Heart right ventricle (tissue), 16 donors: ENCODE measurements at places on chromosomes 7 and 10. TPM values are rescaled to one million over a fixed set of nuclear protein-coding genes. Genes with fewer than 3 reads are reported as not detected.

DNA sequence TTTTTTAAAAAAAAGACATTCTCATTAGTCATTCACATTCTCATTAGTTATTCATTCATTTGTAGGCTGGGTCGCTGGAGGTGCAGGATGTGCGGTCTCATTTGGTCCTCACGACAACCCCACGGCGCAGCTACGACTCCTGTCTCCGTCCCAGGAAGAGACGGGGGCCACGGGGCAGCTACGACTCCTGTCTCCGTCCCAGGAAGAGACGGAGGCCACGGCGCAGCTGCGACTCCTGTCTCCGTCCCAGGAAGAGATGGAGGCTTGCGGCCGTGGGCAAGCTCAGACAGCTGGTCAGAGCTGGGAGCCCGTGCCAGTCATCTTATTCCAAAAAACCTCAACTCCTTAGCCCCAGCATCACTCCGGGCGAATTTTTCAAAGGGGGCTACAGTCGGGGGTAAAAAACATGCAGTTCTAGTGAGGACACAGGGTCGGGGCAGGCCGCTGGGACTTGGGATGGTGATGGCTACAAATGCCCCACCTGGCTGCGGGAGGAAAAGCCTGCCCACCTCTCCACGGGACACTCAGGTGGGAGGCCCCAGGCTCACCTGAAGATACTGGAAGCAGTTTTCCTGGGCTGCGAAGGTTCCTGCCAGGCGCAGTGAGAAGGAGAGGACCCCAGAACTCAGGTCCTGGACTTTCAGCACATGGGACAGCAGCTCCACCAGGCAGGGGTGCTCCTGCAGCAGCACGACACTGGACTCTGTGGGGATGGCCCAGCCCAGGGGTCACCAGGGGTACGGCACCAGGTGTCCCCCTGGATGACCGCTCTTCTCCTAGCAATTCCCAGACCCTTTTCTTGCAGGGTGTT lies 8.3 kb downstream of the BRAT1 start:
- DNase-seq, result no peak

GRCh38 chr10:29636178-29636577 lies 1.4 kb upstream of the SVIL start:
- no peak for DNase-seq

- DNase-seq, result no peak
Observed at GRCh38 chr7:18357691-18358090, 137.9 kb upstream of the HDAC9 start.

DNA sequence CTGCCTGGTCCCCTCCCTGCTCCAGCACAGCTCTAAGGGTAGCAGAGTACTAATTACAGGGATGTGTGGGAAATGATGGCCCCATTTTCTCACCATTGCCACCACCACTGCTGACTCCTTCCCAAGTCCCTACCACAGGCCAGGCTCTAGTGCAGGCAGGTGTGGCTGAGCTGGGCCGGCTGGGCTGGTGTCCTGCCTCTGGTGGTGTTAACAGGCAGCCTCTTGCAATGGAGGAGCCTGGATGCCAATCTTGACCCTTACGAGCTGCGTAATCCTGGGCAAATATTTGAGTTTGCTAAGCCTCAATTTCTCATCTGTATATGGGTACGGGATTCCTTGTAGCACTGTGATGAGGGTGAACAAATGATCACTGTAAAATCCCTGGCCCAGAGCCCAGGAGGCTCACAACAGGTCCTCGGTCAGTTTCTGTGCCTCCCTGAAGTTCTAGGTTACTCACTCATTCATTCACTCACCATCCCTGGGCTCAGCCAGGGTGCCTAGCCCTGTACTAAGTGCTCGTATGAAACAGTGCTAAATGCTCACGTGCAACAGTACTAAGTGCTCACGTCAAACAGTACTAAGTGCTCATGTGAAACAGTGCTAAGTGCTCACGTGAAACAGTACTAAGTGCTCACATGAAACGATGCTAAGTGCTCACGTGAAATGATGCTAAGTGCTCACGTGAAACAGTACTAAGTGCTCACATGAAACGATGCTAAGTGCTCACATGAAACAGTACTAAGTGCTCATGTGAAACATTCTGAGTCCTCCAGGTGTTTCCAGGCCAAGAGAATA lies 2.3 kb upstream of the FZD9 start:
- DNase-seq, result no peak

GRCh38 chr10:62733654-62734293 lies 70.7 kb upstream of the ADO start:
- DNase-seq, result peak; percentile 20

GRCh38 chr7:28083164-28083997 lies 97.2 kb downstream of the JAZF1 start:
- DNase-seq, result no peak

DNA sequence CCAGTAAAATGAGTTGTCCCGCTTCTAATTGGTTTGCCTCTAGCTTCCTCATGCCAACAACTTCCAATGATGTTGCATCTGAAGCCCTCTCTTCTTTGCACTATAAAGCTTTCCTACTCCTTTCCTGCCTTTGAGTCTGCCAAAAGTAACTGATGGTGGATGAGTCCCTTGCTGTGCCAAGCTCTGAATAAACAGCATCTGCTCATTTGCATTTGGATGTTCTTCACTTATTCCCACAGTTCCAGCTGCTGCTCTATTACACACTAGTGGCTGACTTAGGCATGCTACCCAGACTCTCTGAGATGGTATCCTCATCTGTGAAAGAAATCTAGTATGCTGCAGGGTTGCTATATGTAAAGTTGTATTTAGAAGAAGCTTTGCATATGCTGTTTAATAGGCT lies 24.9 kb downstream of the SFR1 start:
- DNase-seq, result no peak

- DNase-seq, result no peak
Observed at GRCh38 chr10:119536508-119537025, 6.0 kb downstream of the RGS10 start.

- no peak for DNase-seq
Observed at GRCh38 chr10:73894245-73894971, 16.5 kb upstream of the PLAU start.

GRCh38 chr7:98230746-98231471 lies 19.7 kb downstream of the BHLHA15 start:
- DNase-seq, result no peak

DNA sequence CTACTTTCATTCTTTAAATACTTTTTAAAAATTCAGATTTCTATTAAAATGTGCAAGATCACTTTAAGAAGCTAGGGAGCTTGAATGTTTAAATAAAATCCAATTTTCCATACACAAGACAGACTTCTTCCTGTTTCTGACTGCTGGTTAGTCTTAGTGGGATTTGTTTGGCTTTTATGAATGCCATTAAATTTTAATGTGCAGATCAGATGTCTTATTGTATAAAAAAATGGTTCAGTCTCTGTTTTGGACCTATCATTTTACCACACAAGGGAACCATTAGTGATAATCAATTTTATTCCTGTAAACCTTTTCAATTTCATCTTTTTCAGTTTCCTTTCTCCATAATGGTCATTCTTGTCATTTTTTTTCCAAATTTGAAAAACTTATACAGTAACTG lies 63.2 kb downstream of the VCL start:
- DNase-seq, result no peak

DNA sequence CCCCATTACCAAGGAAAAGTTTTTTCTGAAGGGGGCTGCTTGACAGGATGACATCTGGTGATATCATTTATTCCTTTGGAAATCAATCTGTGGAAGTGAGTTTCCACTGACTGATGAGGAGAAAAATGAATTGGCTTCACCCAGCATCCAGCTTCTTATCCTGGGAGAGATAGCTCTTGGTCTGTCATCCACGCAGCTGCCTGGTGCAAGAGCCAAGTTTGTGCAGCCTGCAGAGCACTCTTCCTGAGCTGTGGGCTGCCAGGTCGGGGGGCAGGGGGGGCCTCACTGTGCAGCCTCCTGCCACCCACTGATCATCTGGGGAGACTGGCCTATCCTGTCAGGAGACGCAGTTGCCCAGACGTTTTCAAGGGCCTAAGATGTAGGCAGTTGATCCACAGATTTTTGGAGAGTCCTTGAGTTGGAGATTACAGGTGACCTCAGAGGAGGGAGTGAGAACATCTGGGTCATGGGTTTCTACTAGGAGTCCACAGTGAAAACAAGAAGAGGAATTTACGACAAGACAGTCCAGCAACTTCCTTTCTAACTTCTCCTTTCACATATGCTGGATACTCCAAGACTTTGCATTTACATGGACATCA lies 75.4 kb downstream of the EGFR start:
- DNase-seq, result no peak

DNA sequence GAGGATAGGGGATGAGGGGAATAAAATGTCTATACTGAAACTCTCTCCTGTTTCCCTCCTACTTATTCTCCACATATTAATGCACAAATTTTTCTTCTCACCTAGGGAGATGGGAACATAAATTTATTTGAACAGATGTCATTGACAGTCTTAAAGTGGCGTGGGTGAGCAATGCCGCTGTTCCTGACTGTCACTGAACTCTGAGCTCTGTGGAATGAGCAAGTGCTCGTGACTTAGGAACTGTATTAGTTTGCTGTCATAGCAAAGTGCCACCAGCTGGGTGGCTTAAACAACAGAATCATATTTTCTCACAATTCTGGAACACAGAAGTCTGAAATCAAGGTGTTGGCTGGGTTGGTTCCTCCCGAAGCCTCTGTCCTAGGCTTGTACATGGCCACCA lies 29.1 kb downstream of the INPP5F start:
- DNase-seq, result no peak

DNA sequence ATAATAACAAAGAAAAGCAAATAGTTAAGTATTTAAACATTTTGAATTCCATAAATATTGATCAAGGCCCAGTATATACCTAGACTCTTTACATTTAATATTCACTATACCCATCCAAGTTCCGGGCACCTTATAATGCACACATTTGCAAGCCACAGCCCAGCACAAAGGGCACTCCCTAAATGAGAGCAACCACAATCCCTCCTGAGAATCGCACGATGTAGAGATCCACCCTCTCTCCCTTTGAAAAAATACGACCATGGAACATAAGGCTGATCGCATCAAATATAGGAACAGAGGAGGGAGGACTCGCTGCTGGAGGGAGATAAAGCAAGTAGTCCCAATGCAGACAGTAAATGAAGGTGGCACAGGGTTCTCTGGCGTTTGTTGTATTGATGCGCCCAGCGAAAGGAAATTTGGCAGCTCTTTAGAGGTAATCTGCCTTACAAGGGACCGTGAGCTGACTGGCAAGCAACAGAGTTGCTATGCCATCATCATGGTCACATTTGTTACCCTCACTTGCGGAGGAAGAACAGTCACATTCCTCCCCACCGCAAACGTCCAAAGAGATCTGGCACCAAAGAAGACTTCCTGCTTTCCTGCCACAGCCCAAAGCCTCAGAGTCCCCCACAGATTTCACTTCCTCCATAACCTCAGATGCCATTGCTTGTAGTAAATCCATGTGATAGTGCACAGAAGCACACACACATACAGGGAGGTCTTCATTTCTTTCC lies 16.1 kb upstream of the TAS2R40 start:
- peak; percentile 23 for DNase-seq

GRCh38 chr7:126533715-126534114 lies 719.0 kb downstream of the GRM8 start:
- DNase-seq, result no peak

- no peak for DNase-seq
Observed at GRCh38 chr10:74733612-74734011, 92.8 kb upstream of the KAT6B start.

DNA sequence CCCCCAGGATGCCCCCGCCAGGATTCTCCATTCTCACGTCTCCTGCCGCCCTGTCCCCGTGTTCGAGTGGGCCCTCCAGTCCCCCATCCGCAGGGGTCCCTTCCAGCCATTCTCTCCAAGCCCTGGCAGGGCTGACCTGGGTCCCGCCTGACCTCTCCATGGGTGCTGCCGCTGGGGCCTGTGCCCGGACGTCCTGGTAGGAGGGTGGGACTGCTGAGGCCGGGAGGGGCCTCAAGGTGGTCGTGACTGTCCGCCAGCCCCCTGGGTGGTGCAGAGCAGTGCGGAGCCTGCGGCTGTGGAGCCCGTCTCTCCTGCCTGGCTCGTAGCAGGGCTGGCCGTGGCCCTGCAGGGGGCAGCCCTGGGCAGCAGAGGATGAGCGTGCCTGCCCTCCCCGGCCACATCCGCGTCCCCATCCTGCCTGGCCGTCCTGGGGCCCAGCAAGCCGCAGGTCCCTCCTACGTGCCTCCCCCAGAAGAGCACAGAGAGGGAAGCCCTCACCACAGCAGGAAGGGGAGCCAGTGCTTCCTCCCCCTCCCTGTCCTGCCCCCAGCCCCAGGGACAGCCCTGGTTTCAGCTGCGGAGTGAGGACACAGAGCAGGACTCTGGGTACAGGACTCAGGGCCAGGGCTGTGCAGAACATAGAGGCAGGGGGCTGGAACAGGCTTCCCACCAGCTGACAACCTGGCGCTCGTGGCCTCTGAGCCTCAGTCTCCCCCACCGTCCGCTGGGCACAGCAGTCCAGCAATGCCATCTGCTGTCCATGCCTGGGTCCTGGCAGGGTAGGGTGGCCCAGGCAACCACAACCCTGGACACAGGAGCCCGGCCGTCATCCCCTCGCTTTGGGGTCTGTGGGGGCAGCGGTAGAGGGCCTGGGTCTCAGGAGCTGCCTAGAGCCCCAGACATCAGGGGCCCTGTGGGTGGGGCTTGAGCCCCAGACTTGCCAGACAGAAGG lies 1.5 kb upstream of the GRIFIN start:
- peak; percentile 77 for DNase-seq

DNA sequence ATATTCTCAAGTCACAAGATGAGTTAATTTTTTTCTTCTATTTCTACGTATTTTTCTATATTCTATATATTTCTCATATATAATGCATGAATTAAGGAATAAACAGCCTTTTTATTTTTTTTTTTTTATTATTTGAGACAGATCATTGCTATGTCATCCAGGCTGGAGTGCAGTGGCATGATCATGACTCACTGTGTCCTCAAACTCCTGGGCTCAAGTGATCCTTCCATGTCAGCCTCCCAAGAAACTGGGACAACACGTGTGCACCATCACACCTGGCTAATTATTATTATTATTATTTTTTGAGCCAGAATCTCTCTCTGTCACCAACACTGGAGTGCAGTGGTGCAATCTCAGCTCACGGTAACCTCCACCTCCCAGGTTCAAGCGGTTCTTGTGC lies 1.5 kb downstream of the CLDN12 start:
- DNase-seq, result no peak

The CCDC201 gene
- polyA plus RNA-seq, result not detected

The NANOS1 gene
- 26.1 TPM for polyA plus RNA-seq

The SEPTIN14 gene
- polyA plus RNA-seq, result not detected

The COL1A2 gene
- 45.2 TPM for polyA plus RNA-seq

The SUV39H2 gene
- polyA plus RNA-seq, result 1.1 TPM

The SNX10 gene
- polyA plus RNA-seq, result 0.75 TPM

The CNPY1 gene
- not detected for polyA plus RNA-seq

The ZNF365 gene
- polyA plus RNA-seq, result 0.07 TPM

The ITIH5 gene
- polyA plus RNA-seq, result 2.8 TPM

The AGAP6 gene
- 4.6 TPM for polyA plus RNA-seq

The VAX1 gene
- not detected for polyA plus RNA-seq
